Uterus (tissue), 4 donors: ENCODE measurements at places on chromosomes 16 and 17. TPM values are rescaled to one million over a fixed set of nuclear protein-coding genes. Genes with fewer than 3 reads are reported as not detected.

The FOXJ1 gene
- total RNA-seq: 1.5 TPM

The NOTUM gene
- total RNA-seq: not detected

The ANKRD11 gene
- 64.9 TPM for total RNA-seq

The NOXO1 gene
- total RNA-seq: 1.0 TPM

The MED13 gene
- 114 TPM for total RNA-seq

The ZNF319 gene
- 5.4 TPM for total RNA-seq

The ALOX15 gene
- 2.9 TPM for total RNA-seq

The ODF4 gene
- not detected for total RNA-seq

The MYH8 gene
- total RNA-seq: not detected

The SPNS2 gene
- total RNA-seq: 5.7 TPM

The PLLP gene
- total RNA-seq: 19.1 TPM

The HOXB8 gene
- not detected for total RNA-seq

The SLC13A2 gene
- not detected for total RNA-seq
